ENCODE measurements at places on chromosomes 7 and 10.

GRCh38 chr7:144720710-144721109 is 115.1 kb downstream of the TPK1 start:
- no peak for DNase-seq

- no peak for DNase-seq
These were observed 40.6 kb downstream of the NHLRC2 start for GRCh38 chr10:113895018-113895417.

GRCh38 chr7:144086730-144087129 is 652 bp downstream of the OR2A12 start:
- no peak for DNase-seq

DNA sequence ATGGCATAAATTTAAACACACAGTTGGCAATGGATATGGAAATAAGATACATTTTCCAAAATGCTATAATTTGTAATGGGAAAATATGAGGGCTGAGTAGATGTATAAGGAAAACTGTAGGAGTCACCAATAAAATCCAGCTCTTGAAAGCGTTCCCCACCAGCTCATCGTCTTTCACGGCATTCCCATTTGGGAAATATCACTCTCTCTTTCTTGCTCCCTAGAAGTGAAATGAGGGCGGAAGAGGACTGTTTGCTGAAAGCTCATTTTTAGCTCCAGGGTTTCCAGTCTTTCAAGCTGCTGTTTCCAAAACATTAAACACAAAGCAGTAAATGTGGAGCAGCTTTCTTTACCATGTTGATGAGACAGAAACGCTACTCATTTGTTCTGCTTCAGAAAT is 104.6 kb upstream of the SFMBT2 start:
- no peak for DNase-seq

DNA sequence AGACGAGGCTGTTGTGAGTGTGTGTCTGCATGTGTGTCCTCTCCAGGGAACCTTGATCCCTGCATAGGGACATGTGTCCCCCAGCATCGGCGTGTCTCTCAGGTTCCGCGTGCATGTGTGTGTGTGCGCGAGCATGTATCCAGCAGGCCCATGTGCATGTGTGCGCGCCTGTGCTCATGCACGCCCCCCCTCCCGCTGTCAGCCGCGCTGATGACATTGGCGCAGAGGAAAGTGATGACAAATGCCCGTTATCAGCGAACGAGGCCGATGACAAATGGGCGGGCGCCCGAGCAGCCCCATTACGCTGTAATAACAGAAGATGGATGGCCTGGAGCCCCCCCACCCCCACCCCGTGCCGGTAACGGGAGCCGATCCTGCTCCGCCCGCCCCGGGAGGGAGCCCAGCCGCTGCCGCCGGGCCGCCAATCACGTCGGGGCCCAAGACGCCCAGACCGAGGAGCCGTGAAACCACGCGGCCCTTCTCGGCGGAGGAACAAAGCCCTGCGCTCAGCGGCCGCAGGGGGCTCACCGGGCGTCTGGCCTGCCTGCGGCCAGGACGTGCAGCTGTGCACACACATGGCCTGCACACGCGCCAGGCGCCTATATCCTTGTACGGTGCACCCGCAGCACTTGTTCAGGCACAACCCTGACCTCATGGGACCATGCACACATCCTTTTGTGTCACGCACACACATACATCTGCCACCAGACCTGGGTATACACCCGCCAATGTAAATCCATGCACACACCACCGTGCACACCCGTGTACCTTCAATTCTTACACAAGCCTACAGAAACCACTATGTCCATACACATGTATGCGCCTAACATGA is 21.5 kb downstream of the POLL start:
- no peak for DNase-seq

DNA sequence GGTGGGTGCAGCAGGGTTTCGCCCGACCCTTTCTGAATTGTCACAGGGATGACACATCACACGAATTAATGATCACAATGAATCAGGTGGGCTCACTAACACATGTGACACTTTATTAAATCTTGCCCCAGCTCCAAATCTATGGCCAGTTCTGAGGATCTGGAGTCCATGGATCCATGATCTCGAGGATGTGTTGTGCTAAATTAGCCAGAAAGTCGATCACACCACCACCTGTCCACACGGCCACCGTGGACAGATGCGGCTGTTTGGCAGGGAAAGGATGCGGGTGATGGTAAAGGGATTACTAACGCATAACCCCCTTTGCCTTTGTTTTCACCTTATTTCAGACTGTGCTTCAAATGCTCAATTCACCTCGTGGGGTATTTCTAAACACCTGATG is 96.4 kb downstream of the COBL start:
- no peak for DNase-seq

- no peak for DNase-seq
These were observed 29.2 kb upstream of the TNS3 start for GRCh38 chr7:47611045-47611511.

DNA sequence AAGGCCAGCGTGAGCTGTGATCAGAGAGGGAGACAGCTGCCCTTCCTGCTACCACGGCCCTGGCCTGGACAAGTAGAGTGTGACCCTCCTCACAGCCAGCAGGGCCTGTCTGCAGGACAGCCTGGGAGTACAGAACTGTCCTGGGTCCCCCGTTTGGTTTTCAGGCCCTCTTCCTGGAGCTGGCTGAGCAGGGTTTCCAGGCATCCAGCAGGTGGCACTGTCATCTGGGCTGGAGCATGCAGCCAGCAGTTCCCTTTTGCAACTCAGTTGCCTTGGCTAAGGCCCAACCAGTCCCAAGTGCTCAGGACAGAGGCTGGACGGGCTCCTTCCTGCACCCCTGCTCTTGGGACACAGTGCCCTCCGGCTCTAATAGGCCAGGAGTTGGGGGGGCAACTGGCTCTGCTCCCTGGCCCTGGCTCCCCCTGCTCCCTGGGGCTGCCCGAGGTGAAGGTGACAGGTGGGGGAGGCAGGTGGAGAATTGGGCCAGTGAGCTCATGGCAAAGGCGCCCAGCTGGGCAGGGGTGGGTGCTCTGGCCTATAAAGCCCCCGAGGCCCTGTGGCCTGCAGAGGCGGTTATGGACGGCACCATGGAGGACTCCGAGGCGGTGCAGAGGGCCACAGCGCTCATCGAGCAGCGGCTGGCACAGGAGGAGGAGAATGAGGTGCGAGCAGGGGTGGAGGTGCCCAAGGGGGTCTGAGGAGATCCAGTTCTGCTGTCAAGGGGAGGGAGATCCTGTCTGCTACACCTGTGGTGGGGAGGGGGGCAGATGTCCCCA is at the start of gene ANKRD2:
TSS of gene ANKRD2 (plus strand) at position 566 of the 776 bp plus-strand sequence. CDS start at position 576, 10 bp downstream.
- peak; percentile 46 for DNase-seq

GRCh38 chr10:21519397-21519933 is 6.0 kb downstream of the SKIDA1 start:
- DNase-seq = no peak

- DNase-seq = peak; percentile 10
These were observed 55.4 kb downstream of the SLC37A3 start for GRCh38 chr7:140342727-140343514.

GRCh38 chr7:139068544-139069399 is 32.9 kb upstream of the ZC3HAV1L start:
- DNase-seq = no peak

- no peak for DNase-seq
These were observed 43.7 kb downstream of the ELFN1 start for GRCh38 chr7:1713502-1714484.

DNA sequence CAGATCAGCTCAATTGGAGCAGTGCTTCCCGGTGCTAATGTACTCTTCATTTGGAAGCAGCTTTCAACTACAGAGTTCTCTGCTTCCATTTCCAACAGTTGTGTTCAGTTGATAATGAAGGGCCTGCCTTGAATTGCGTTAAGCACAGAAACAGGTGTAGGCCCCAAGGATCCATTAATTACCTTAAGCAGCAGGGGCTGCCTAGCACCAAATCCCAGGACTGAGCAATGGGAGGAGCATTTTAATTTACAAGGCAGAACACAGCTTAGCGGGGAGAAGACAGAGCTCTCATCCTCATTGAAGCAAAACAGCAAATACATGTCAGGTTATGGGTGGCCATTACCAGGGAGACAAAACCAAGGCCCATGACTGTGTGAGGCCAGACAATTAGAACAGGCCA is 349.6 kb downstream of the TFEC start:
- no peak for DNase-seq

DNA sequence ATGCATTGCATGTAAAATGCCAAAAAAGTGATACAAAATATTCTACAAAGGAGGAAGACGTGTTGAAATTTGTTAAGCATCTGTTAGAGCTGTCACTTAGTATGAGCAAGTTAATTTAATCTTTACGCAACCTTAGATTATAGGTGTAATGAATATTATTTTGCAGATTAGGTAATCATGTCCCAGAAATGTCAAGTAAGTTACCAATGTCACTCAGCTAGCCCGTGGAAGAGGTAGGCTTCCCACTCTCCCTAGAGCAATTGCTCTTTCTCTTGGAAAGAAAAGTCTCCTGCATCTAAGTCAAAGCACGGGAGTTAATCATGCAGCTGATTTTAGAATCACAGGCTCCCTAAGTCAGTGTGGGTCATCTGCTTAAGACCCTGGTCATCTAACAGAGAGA is 830.4 kb upstream of the IGFBP3 start:
- DNase-seq = no peak

DNA sequence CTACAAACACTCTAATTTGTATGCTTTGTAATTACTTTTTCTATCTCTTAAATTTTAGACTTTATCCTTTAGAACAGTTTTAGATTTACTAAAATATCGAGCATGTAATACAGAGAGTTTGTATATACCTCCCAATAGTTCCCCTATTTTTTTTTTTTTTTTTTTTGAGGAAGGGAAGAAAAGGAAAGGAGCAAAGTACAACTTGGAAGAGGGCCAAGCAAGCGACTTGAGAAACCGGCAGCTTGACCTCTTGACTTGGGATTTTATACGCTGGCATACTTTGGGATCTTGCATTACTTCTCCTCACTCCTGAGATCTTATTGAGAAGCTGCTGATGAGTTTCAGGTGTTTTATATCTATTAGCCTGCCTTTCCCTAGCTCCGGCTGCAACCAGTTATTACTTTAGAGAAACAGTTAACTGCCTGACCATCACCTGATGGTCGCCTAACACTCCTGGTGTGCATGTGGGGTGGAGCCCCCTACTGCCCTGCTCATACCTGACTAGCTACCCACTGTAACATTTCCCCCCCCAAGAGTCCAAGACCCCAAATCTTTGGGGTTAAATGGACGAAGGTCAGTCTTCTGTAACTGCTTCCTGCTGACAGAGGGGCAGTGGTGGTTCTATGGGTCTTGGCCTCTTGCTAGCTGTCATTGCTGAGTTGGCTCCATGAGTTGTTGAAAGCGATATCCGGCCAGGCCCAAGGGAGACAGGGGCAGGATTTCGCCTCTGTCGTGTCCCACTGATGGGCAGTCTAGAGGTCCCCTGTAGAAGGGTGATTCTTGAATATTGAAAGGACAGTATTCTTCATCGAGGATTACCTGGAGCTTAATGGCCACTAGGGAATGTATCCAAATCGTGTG is 28.5 kb downstream of the MKLN1 start:
- no peak for DNase-seq

GRCh38 chr10:130492266-130492934 is 356.2 kb downstream of the GLRX3 start:
- no peak for DNase-seq

DNA sequence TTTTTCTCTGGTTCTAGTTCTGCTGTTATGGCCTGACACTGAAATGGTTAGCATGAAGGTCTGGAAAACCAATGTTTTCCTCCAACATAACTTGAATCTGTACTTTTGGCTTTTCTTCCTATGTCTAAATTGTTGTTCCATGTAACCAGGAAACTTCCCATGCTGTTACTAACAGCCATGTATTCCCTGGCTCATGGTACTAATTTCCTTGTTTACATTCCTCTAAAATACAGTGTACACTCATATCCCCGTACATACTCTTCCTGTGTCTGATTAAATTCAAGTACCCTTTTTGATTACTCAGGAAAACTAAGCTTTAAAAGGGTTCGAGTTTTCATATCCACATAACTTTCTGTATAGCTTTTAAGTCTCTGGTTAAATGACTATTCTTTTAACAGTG is 12.3 kb upstream of the ACSM6 start:
- no peak for DNase-seq

DNA sequence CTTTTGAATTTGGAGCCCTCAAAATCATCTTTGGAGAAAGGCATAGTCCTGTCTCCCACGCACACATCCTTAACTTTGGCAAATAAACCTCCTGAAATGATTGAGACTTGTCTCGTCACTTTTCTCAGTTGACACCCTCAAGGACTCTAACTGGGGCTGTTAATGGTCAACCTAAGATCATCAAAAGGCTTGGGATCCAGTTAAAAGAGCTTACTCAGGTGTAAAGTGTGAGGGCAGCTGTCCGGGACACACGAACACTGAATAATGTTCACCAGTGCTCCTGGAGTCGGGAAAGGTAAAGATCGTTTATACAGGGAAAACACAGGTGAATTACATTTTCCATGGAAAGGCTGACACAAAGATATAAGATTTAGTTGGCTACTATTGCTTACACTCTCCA is 84.7 kb downstream of the PAXIP1 start:
- no peak for DNase-seq

DNA sequence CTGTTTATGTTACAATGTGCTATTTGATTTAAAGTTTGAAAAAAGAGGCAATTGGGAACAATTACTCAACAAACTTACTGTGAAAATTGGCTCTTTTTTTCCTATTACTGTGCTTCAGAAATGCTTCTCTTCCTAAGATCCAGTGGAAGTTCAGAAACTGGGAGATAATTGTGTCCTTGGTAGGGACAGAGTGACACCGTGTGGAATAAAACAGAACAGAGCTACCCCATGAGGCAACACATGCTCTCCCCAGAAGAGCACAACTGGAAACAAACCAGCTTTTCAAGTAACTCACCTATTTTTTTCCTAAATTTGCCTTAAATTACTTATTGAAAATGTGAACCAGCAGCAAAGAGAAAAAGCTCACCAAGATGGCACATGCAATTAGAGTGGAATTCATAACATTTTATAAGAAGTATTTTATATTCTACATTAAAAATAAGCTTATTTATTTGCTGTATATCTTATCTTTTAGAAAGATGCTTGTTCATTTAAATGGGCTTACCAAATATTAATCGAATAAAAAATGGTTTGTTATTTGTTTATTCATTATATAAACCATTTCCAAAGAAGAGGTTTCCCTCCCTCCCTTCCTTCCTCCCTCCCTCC is 346.1 kb upstream of the ANKRD30A start:
- no peak for DNase-seq

DNA sequence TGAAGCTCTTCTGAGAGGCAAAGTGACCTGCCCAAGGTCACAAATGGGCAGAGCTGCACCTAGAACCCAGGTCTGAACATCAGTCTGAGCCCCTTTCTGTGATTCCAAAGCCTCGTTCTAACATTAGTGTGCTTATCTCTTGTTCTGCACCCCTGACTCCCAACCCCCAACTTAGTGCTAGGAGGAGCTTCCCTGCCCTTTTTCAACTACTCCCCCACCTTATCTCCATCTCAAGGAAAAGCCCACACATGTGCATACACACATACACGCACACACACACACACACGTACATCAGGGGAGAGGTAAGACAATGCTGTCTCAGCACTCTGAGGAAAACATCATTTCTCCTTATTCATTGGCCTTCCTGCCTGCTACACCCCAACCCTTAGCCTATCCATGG is 8.3 kb downstream of the PRRT4 start:
- DNase-seq = no peak

DNA sequence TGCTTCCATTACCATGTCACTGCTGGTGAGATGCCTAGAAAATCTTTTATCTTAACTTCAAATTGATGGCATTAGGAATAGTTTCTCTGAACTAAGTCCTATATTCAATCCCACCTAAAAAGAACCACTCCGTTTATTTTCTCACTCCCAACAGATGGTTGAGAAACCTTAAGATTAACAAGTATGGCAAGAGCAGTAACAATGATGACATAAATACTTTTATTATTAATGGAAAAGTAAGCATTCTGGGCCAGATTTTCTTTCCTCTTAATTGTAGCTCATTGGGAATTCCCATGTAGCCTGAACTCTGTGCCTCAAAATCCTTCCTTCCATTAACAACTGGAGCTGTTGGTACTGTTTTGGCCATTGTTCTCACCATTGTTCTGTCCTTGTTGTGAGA is 21.1 kb upstream of the FAM13C start:
- no peak for DNase-seq

All from CD4-positive, alpha-beta T cell treated with Interleukin-4 for 4 hours (primary cell).